NCI-H82 (cell line): ENCODE measurements at places on chromosomes 6 and 20.

DNA sequence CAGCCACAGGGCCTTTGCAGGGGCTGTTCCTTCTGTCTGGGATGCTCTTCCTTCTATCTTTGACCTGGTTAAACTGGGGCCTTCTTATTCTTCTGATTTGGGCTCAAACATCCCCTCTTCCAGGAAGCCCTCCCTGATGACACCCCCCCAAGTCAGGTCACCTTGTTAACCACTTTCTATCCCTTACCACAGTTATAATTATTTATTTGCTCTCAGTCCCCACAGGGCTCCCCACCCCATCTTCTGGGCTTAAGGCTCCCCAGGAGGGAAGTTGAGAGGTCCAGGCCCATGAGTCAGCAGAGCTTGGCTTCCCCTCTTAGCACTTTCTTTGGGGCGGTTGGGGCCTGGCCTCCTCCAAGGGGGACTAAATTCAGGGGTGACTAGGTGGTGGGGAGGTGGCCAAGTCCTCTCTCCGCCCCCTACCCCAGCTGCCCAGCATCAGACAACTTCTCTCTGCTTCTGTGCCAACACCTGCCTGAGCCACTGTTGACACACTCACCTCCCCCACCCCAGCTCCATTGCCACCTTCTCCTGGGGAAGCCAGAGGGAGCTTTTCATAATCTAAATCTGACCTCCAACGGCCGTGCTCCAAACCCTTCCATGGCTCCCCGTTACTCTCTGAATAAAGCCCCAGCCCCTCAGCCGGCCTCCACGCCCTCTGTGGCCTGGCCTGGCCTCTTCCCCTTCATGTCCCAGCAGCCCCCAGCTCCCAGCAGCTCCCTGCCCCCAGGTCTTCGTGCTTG, 70.0 kb downstream of the CEBPB start:
- no peak for DNase-seq

- no peak for DNase-seq
Observed at GRCh38 chr6:154653853-154654252, 79.4 kb upstream of the SCAF8 start.

DNA sequence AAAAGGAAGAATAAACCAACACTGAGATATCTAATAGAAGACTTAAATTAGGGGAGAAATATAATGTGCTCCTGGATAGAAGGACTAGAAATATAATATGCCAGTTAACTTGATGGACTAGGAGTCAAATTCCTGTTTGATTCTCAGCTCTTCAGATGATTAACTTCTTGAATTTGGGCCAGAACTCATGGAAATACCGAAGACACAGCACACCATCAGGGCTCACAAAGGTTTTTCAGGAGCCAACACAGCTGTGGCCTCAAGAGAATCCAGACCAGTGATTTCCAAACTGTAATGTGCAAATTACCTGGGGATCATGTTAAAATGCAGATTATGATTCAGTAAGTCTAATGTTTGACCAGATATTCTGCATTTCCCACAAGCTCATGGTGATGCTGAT, 33.8 kb upstream of the LRRC1 start:
- no peak for DNase-seq

DNA sequence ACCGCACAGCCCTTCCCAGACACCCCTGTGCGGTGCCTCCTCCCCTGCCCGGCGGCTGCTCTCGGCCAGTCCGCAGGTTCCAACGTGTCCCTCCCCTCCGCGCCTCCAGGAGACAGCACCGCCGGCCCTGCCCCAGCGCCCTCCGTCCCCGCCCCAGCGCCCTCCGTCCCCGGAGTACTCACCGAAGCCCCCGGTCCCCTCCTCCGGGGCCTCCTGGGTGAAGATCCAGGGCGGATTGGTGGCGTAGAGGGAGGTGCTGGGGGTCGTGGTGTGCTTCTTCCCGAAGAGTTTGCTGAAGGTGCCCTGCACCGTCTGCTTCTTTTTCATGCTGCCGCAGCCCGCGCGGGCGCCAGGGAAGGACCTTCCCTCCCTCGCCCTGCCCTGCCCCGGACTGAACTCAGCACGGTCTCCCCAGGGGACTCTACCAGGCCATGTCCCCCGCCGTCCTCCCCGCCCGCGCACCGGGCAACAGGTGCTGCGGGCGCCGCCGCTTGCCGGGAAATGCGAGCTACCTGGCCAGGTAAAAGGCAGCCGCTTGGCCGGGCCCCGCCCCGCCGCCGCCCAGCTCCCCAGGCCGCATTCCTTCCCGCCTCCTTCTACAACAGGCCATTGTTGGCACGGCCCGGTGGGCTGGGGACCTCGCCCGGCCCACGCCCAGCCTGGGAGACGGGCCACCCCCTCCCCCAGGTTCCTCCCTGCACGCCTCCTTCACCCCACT, at the start of gene C6orf132:
Gene C6orf132 (minus strand): TSS at position 503 of the 718 bp plus-strand sequence. CDS start 176 bp downstream, at position 327.
- DNase-seq, result no peak

DNA sequence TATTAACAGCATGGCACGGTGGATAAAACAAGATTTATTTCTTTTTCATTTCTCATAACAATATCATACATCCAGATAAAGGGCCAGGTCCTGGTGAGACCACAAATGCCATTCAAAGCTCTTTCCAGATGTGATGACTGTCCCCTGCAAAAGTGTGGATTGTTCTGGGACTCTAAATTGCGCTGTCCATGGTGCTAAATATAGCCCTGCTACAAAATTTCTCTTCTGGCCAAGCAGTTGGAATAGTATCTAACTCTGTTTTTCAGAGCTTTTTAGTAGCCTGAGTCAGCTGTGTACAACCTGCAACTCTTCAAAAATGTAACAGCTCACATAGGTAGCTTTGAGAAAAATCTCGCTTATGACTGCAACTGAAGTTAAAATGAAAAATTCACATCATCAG, 115.8 kb downstream of the MANEA start:
- no peak for DNase-seq

GRCh38 chr6:143806282-143807102, 36.6 kb upstream of the LTV1 start:
- no peak for DNase-seq

DNA sequence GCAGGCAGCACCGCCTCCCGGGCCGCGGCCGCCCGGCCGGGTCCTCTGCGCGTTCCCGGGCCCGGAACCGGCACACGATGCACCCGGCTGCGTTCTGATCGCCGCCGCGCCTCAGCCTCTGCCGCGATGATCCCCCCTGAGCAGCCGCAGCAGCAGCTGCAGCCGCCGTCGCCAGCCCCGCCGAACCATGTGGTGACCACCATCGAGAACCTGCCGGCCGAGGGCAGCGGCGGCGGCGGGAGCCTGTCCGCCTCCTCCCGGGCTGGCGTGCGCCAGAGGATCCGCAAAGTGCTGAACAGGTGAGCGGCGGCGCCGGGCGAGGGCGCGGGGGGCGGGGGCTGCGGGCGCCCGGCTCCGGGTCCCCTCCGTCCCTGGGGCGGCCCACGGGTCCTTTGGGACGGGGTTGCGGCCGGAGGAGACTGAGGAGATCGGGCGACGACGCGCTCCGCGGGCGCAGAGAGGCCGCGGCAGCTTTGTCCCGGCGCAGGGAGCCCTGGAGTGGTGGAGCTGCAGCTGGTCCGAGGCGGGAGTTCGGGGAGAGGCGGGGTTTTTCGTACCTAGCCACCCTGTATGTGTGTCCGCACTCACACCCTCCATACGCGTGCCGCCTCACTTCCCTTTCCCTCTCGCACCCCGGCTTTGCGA, 659 bp downstream of the SLC35F1 start:
- DNase-seq, result peak; percentile 56

DNA sequence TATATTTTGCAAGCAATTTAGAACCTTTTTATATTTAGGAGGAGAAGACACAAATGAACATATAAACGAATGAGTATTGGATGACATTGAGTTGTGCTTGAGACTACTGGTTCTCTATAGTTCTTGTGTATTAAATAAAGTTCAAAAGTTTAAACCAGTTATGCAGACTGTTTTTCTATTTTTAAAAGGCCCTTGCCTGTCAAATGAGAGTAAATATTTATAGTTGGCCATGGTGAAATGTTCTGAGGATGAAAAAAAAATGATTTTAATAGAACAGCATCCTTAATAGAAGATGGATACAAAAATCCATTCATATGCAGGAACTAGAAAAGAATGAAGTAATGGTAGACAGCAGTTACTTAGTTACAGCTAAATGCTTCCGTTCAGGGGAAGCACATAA, 63.5 kb upstream of the COL10A1 start:
- no peak for DNase-seq
